Neural crest cell (in vitro differentiated cells): ENCODE measurements at places on chromosomes 12 and 14. TPM values are rescaled to one million over a fixed set of nuclear protein-coding genes. Genes with fewer than 3 reads are reported as not detected.

SLC4A8 gene
- total RNA-seq = 30.9 and 33.8 TPM in 2 replicates

FGF6 gene
- not detected in 2 replicates for total RNA-seq

DNAI7 gene
- total RNA-seq = 0.37 and 0.77 TPM in 2 replicates

DNA sequence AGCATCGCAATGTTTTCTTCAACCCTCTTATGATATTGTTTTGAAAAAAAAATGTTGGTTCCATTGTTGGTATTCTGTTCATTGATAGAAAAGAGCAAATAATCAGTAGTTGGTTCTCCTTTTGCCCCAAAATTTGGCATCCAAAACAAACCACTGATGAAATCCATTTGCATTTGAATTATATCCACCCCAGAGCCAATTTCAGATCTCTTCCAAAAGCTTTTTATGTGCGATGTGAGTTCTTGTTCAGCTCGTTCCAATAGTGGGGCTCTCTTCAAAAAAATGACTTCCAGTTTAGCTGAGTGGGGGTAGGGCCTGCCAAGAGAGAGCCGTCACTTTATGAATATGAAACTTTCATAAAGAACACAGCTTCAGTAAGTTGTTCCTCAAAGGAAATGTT, 130.7 kb downstream of the DIO2 start:
- DNase-seq = no peak

GRCh38 chr12:89253488-89253887, 98.8 kb downstream of the DUSP6 start:
- DNase-seq = no peak

DNA sequence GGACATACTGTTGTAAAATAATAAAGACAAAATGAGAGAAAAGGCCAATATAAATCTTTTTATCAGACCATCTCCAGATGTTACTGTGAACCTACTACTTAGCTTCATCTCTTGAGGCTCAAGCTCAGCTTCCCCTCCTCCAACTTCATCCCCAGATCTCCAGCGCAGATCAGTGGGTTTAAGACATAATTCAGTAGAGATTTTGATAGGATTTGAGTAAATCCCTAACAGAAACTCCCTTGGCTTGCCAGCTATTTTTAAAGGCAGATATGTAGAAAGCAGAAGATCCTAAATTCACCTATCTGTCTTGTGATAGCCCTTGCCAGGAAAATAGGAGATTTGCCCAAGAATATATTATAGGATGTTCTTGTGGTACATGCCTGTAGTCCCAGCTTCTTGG, 236.7 kb downstream of the FBXL14 start:
- no peak for DNase-seq

DNA sequence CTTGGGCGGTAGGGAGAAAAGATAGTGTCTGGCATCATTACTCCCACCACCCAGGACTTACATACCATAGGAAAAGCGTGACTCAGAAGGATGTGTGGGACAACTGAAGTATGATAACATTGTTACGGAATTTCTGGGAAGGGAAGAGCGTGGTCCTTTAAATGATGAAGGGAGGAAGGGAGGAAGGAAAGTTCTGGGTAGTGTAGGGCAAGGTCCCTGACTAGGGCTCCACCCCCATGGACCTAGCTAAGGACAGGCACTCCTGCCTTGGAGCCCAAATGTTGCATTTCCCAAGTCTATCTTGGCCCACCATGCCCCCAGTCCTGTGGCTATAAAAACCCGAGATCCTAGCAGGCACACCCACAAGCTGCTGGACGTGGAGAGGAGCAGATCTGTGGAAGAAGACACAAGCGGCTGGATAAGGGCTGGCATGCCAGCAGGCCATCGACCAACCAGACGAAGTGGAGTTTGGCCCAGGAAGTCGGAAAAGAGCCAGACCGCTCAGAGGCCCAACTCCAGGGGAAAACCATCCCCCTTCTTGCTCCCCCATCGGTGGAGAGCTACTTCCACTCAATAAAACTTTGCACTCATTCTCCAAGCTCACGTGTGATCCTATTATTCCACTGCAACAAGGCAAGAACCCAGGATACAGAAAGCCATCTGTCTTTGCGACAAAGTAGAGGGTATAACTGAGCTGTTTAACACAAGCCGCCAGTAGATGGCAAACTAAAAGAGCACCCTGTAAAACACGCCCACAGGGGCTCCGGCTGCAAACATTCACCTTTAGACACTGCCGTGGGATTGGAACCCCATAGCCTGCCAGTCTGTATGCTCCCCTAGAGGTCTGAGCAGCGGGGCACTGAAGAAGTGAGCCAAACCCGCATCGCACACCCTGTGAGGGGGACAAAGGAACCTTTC, 23.0 kb upstream of the RAB21 start:
- DNase-seq = no peak

DNA sequence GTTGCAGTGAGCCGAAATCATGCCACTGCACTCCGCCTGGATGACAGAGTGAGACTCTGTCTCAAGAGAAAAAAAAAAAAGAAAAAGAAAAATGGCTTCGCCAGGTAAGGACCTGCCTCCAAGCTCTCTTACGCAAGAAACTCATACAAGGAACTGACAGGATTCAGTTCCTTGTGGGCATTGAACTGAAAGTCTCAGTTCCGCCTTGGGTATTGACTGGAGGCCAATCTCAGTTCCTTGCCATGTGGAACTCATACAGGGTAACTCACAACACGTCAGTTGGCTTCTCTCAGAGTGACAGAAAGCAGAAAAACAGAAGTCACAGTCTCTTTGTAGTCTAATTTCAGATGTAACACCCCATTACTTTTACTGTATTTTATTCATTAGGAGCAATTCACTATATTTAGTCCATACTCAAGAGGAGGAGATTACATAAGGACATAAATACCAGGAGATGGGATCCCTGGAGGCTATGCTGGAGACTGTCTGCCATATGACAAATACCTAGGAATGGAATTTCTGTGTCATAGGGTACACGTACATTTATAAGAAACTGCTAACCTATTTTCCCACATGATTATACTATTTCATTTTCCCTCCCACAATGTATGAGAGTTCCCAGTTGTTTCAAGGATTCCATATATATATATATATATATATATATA, 11.4 kb upstream of the NOPCHAP1 start:
- no peak for DNase-seq

- no peak for DNase-seq
Measured at GRCh38 chr14:38197001-38197783, 10.5 kb upstream of the SSTR1 start.
